ENCODE measurements at places on chromosomes 13 and 19.

DNA sequence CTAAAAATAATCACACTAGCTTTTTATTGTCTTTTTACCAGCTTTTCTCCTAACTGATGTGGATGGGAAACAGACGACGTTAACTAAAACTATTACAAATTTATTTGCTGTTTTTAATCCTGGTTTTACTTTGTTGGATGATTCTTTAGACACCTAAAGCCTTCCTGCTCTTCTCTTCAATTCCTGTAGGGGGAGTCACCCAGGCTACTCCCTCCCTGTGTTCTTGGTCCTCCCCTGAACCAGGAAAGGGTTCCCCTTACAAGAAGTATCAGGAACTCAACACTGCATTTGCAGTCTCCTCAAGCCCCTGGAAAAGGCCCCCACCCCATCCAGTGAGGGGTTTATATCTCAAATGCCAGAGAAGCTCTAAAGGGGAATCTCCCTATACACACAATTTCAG lies 206.1 kb downstream of the SUCLA2 start:
- no peak for DNase-seq

DNA sequence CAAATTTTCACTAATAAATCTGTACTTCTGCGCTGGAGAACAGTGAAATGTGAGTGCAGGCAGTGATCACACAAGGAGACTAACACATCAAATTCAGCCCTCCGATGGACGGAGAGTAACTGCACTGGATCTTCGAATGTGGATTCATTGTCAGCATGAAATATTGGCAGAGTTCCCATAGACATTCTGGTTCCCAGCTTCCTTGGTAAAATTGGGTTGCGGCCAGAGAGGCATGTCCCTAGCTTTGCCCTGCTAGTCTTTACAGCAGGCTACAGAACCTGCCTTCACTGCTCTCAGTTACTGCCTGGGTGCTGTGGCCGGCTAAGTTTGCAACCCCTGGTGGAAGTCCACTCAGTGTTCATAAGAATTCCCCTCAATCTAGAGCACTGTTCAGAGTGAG lies 32.3 kb upstream of the UQCRFS1 start:
- DNase-seq = no peak

DNA sequence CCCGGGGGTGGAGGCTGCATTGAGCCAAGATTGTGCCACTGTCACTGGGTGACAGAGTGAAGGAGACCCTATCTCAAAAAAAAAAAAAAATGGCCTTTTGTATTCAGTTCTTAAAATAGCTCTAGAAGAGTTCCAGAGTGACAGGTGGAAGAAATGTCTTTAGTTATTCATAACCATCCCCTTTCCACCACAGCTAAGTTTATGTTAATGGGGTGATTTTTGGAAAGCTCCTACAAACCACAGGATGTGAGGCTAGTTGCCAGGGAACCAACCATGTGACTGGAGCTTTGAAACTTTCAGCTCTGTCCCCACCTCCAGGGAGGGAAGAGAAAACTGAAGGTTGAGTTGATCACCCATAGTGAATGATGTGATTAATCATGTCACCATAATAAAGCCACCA lies 6.9 kb downstream of the ZNF490 start:
- peak; percentile 69 for DNase-seq

- no peak for DNase-seq
These were observed 220.9 kb upstream of the SOX21 start for GRCh38 chr13:94933230-94933751.

- DNase-seq = no peak
These were observed at the start of gene SERPINE3 for GRCh38 chr13:51339354-51339753. Gene SERPINE3 (plus strand): TSS chr13:51339691. CDS start chr13:51341092, 1,401 bp downstream.

- DNase-seq = no peak
These were observed 569 bp upstream of the MCF2L start for GRCh38 chr13:112968380-112968909.

DNA sequence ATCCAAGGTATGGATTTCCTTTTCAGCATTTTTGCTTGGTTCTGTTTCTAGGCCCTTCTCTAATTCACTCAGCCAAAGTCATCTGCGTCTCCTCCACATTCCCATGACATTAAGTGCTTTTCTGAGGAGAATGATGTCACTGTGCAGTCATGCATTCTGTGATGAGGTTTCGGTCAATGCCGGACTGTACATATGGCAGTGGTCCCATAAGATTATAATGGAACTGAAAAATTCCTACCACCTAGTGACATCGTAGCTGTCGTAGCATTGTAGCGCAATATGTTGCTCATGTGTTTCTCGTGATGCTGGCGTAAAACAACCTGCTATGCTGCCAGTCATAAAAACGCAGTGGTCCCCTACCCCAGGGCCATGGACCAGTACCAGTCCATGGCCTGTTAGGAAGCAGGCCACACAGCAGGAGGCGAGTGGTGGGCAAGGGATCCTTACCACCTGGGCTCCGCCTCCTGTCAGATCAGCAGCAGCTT lies 63.4 kb upstream of the TNFRSF19 start:
- no peak for DNase-seq

DNA sequence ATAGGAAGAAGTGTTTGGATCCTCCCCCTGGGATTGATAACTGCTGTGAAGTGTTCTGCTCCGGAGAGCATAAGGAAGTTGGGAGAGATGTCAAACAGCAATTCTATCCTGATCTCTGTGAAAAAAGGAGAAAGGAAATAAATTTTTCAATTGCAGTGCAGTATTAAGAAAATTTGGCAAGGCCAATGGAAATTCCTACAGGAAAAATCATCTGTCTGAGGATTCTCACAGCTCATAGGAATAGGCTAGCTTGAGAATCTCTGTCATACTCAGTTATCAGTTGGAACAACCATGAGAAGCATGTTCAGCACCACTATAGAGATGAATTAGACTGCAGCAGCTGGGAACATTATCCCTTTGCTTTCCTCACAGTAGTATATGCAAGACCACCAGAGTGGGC lies 1238.9 kb upstream of the MIR17HG start:
- no peak for DNase-seq

DNA sequence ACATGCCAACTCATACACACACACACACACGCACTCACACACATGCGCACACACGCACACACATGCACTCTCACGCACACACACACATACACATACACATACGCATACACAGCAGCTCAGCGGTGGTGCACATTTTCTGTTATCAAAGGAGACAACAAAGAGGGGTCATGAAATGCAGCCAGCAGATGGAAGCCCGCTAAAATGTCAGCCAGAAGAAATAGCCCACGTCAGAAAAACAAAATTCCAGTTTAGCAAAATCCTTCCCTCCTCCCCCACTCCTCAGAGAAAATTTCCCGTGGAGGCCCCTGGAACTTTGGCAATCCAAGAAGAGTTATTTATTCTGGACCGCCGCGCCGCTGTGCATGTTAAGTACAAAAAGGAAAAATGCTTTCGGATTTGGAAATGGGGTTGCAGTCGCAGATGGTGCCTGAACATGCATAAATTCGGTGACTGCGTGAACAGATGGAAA lies 114.6 kb upstream of the VSTM2B start:
- DNase-seq = no peak

- DNase-seq = no peak
These were observed 4.4 kb downstream of the FUZ start for GRCh38 chr19:49808711-49809159.

Data from GM12878 (cell line).